ENCODE measurements at places on chromosomes 7 and 10. TPM values are rescaled to one million over a fixed set of nuclear protein-coding genes. Genes with fewer than 3 reads are reported as not detected.
A peak's percentile ranks its signal among the peaks of the same experiment; 100 is the strongest.

- no peaks in the 10 kb centered on the region for H3K4me1 ChIP-seq
- H3K36me3 ChIP-seq: no peaks in the 10 kb centered on the region
- H3K27me3 ChIP-seq: peaks cover 18% of the 10 kb centered on the region
- H3K4me3 ChIP-seq: no peak overlapping the region
These were observed 33.5 kb downstream of the ALOX5 start for GRCh38 chr10:45407542-45407941.

DNA sequence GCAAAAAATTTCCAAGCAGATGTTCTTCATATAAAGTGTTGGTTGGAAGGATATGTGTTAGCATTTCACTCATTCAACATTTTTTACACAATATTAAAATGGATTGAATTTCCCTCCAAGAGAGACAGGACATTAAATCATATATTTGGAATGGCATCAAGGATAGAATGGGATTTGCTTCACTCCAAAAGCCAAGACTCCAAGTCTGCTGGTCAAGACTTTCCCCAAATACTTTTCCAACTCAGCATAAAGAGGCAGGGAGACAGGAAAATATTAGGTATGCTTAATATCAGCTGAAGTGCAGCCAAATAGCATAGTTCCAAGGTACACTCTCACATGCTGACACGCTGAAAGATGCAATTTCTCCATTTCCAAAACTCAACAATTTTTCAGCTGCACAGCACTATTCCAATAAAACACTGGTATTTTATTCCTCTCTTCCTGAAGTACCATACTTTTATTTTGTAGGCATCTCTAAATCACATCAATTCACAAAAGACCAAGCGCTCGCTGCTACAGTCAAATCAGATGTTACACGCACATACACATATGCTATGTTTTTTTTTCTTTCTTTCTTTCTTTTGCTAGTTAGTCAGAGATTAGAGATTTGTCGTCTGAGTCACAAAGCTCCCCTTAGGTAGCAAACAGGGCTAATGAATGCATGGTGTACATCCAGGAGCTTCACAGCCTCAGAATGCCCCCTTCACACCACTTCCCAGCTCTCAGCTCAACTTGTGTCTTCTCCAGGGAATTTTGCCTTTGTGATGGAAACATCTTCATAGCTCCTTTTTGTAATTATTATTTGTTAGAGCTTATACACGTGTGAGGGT is 1033.8 kb upstream of the AUTS2 start:
- no peak overlapping the region for H3K4me3 ChIP-seq
- H3K36me3 ChIP-seq: no peaks in the 10 kb centered on the region
- H3K27me3 ChIP-seq: peaks cover 3% of the 10 kb centered on the region
- H3K27ac ChIP-seq: no peak overlapping the region
- no peak for DNase-seq
- H3K4me1 ChIP-seq: no peaks in the 10 kb centered on the region

GRCh38 chr10:112236486-112236885 is 46.7 kb upstream of the TECTB start:
- no peaks in the 10 kb centered on the region for H3K36me3 ChIP-seq
- H3K27me3 ChIP-seq: no peaks in the 10 kb centered on the region
- no peaks in the 10 kb centered on the region for H3K4me1 ChIP-seq

GRCh38 chr10:14625765-14626525 is 148.8 kb downstream of the FAM107B start:
- no peaks in the 10 kb centered on the region for H3K36me3 ChIP-seq
- no peak for DNase-seq
- H3K27ac ChIP-seq: no peak overlapping the region
- no peak overlapping the region for H3K4me3 ChIP-seq
- H3K4me1 ChIP-seq: no peaks in the 10 kb centered on the region

DNA sequence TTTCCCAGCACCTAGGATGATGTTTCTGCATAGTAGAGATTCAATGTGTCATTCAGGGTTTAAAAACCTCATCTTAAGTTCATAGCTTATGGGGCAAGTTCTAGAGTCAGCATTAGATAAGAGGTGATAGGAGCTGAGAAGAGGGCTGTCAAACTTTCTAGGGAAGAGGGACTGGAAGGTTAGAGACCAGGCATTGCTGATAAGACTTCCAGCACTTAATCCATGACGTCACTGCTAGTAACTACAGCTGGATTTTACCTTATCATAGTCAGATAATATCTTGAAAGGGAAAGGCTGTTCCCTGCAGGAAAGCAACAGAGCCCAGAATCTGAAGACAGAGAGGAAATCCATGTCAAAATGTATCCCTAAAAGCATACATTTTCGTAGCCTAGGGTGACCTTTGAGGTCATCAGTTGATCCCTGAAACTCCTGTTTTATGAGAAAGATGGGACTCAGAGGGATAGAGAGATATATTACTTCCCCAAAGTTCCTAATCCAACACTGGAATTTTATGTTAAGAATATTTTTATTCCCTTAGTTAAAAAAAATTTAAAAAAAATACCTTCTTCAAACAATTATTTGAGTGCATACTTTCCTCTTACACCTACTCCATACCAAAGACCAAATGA is 3.3 kb upstream of the CPED1 start:
- DNase-seq: no peak
- no peaks in the 10 kb centered on the region for H3K27me3 ChIP-seq
- no peak overlapping the region for H3K27ac ChIP-seq
- H3K4me3 ChIP-seq: no peak overlapping the region

DNA sequence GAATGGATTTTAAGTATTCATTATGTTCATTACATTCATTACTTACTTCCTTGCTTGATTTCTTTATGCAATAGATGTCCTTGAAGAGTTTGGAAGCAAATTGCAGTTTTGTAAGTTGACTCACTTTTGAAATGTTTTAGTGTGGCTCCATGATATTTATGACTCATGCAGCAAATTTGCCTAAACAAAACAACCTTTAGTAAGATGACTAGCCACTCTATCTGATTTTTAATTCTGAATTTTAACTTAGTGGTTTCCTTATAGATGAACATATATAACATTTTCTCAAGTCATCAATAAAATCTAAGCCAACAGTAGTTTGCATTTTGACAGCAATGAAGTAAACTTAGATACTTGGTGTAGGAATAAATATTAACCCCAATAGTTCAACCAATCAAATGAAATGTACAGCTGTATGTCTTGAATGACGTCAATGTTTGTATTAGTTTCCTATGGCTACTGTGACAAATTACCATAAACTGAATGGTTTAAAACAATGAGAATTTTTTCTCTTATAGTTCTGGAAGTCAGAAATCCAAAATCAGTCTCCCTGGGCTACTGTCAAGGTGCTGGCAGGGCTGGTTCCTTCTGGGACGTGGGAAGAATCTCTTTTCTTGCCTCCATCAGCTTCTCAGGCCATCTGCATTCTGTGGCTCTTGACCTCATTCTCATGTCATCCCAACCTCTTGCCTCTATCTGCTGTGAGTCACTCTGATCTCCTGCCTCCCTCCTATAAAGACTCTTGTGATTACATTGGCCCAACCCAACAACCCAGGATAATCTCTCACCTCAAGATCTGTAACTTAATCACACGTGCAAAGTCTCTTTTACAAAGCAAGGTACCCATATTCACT is 73.4 kb downstream of the AHR start:
- H3K27me3 ChIP-seq: no peaks in the 10 kb centered on the region
- H3K36me3 ChIP-seq: no peaks in the 10 kb centered on the region
- DNase-seq: peak; percentile 84
- peak overlapping the region; percentile 26 for H3K4me3 ChIP-seq
- peak overlapping the region; percentile 99 for H3K27ac ChIP-seq

GRCh38 chr7:121101621-121102020 is 113.1 kb downstream of the CPED1 start:
- no peak overlapping the region for H3K4me3 ChIP-seq
- H3K27me3 ChIP-seq: no peaks in the 10 kb centered on the region
- peaks cover 7% of the 10 kb centered on the region for H3K36me3 ChIP-seq

DNA sequence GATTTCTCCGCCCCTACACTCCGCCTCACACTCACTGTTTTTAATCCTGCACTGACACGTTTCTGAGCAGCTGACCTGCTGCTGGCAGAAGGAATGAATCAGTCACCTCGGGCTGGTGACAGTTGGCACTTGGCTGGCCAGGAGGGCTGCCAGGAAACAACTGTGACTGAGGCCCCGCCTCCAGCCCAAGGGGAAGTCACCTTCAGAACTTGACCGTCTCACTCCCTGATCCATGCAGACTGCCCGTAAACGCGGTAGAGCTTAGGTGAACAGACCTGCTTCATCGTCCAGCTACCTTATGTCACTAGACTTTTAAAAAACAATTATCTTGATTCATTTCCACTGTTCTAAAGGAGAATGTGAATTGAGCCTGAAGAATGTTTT is 107.5 kb downstream of the DOCK1 start:
- H3K36me3 ChIP-seq: peaks cover 19% of the 10 kb centered on the region

DNA sequence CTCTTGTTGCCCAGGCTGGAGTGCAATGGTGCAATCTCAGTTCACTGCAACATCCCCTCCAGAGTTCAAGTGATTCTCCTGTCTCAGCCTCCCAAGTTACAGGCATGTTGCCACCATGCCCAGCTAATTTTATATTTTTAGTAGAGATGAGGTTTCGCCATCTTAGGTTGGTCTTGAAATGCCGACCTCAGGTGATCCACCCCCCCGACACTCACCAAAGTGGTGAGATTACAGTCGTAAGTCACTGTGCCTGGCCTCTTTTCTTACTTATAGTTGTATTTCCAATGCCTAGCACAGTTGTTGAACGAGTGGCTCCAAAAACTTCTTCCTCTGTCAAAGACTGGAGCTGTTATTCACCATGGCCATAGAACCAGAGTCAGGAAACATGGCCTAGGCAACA is 6.7 kb downstream of the RNF216 start:
- no peak for DNase-seq
- peaks cover 20% of the 10 kb centered on the region for H3K4me1 ChIP-seq
- H3K36me3 ChIP-seq: peaks cover 4% of the 10 kb centered on the region

- H3K36me3 ChIP-seq: no peaks in the 10 kb centered on the region
- H3K4me1 ChIP-seq: peaks cover 33% of the 10 kb centered on the region
- H3K27ac ChIP-seq: peak overlapping the region; percentile 19
- H3K4me3 ChIP-seq: no peak overlapping the region
- H3K27me3 ChIP-seq: no peaks in the 10 kb centered on the region
- peak; percentile 38 for DNase-seq
These were observed 42.1 kb downstream of the WBP1L start for GRCh38 chr10:102785818-102786217.

DNA sequence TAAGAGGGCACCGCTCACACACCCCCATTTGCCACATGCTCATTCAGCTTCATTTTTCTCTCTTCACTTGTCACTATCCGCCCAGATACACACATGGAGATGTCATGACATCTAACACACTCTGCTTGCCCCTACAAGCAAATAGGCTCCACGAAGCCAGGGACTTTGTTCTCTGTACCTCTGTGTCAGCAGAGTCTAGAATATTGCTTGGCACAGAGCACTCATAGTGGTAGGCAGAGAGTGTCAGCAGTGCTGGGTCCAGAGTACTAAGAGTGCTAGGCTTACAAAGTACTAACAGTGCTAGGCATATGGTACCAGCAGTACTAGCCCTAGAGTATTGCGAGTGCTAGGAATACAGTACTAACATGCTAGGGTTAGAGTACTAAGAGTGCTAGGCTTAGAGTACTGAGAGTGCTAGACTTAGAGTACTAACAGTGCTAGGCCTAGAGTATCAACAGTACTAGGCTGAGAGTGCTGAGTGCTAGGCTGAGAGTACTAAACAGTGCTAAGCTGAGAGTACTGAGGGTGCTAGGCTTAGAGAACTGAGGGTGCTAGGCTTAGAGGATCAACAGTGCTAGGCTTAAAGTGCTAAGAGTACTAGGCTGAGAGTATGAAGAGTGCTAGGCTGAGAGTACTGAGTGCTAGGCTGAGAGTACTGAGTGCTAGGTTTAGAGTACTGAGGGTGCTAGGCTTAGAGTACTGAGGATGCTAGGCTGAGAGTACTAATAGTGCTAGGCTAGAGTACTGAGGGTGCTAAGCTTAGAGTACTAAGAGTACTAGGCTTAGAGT is 166.1 kb downstream of the PRKAG2 start:
- H3K27ac ChIP-seq: no peak overlapping the region
- H3K4me1 ChIP-seq: no peaks in the 10 kb centered on the region
- DNase-seq: peak; percentile 21
- H3K27me3 ChIP-seq: no peaks in the 10 kb centered on the region

GRCh38 chr10:100805543-100806355 is 60.4 kb downstream of the PAX2 start:
- no peaks in the 10 kb centered on the region for H3K36me3 ChIP-seq
- no peak overlapping the region for H3K4me3 ChIP-seq
- DNase-seq: peak; percentile 76
- H3K27me3 ChIP-seq: peaks cover 83% of the 10 kb centered on the region

- no peak overlapping the region for H3K27ac ChIP-seq
- H3K36me3 ChIP-seq: no peaks in the 10 kb centered on the region
- H3K4me3 ChIP-seq: no peak overlapping the region
These were observed 13.1 kb downstream of the EZH2 start for GRCh38 chr7:148871030-148871429.

DNA sequence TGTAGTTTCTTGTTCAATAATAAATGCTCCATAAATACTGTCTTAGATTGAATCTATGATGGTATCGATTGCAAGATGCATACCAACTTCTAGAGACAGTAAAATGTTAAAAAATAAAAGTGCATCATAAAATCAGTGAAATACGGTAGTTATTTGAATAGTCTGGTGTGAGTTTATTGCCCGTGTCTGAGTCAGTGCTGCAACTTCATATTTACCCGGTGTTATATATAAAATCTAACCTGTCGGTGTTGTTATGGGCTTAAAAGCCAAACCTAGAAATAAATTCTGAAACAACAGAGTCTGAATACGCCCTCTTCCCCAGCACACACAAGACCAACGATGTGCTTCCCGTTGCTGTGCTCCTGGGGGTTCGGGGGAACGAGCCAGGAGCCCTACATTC is 16.3 kb downstream of the MACROH2A2 start:
- H3K4me1 ChIP-seq: no peaks in the 10 kb centered on the region
- no peak overlapping the region for H3K27ac ChIP-seq
- DNase-seq: no peak
- H3K27me3 ChIP-seq: no peaks in the 10 kb centered on the region
- no peaks in the 10 kb centered on the region for H3K36me3 ChIP-seq

The ASB15 gene
- not detected for total RNA-seq

The CSTF2T gene
- 14.8 TPM for total RNA-seq

The ASB10 gene
- not detected for total RNA-seq

The MCM10 gene
- 2.4 TPM for total RNA-seq

The NME8 gene
- total RNA-seq: not detected

The TRIL gene
- 0.29 TPM for total RNA-seq

The CFTR gene
- not detected for total RNA-seq

The PKD2L1 gene
- not detected for total RNA-seq
